ENCODE measurements at places on chromosomes 2 and 18.

GRCh38 chr2:191994749-191995148 lies 147.9 kb upstream of the CAVIN2 start:
- no peak for DNase-seq

DNA sequence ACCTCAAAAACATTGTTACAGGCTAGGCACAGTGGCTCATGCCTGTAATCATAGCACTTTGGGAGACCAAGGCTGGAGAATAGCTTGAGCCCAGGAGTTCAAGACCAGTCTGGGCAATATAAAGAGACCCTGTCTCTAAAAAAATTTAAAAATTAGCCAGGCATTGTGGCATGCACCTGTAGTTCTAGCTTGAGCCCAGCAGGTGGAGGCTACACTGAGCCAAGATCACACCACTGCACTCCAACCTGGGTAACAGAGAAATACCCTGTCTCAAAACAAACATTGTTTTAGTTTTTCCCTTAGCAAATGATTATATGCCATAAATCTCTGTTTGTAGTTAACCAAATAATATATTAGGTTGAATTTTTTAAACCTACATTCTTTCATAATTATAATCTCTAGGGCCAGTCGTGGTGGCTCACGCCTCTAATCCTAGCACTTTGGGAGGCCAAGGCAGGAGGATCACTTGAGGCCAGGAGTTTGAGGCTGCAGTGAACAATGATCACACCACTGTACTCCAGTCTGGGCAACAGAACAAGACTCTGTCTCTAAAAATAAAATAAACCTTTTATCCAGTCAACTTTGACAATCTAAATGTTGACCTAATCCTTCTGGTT lies 13.3 kb upstream of the CYP20A1 start:
- peak; percentile 12 for DNase-seq

DNA sequence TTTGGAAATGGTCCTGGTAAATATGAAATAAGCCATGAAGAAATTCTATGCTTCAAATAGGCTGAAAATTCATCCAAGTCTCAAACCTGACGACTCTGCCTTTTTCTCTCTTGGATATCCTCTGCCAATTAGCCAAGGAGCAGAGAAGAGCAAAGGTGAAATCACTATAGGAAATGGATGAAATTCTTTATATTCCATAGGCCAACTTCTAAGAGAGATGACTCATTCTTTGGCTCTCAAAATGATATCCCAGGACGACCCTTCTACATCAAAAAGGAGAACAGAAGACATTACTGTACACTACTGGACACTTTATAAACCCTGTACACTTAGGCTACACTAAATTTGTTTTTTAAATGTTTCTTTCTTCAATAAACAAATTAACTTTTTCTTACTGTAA lies 22.7 kb downstream of the PDE1A start:
- DNase-seq, result no peak

DNA sequence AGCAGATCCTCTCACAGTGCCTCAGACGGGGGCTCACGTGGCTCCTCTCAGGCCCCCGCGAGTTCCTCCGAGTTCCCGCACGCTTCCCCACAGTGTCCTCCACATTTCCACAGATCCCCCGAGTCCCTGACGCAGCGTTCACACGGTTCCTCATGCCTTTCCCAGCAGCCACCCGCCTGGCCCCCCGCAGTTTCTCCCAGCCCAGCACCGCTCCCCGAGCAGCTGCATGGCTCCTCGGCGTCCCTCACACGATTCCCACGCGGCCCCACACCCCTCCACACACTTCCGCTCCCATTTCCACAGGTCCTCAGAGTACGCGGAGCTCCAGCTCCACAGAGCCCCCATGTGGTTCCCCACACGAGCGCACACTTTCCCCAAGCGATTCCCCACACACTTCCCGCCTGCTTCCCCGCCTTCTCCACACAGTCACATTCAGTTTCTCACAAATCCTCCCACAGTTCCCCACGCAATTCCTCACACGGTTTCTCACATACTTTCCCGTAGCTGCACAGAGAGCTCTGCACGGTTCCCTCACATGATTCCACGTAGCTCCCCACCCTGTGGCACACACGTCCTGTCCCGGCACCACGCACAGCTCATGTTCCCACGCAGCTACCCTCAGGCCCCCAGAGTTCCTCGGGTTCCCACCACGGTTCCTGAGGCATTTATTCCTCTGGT lies 39.9 kb downstream of the KIF1A start:
- DNase-seq, result no peak

Measured in NCI-H69 (cell line).